Posterior vena cava (tissue), 2 donors: ENCODE measurements at places on chromosomes 4 and X. TPM values are rescaled to one million over a fixed set of nuclear protein-coding genes. Genes with fewer than 3 reads are reported as not detected.

DNA sequence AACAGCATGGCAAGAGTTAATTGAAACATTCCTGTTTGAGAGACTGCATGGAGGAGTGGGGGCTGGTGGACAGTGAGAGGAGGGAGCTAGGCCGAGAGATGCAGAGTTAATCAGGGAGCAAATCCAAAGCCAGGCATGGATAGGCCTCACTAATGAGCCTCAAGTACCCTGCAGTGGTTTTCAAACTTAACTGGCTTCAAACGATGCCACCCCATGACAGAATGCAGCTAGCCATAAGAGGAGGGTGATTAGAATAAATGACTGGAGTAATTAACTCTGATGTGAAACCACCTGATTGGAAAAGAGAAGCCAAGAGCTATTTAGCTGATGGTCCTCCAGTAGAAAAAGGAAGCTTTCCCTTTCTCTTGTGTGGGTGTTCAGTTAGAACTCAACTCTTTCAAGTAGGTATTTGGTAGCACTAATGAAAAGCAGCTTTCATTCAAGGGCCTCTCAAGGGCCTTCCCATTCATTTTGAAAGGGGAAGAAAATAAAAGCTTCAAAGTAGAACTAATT is 215.4 kb upstream of the MAB21L2 start:
- DNase-seq: no peak

- DNase-seq: no peak
These were observed 7.2 kb upstream of the MAGIX start for GRCh38 chrX:49155243-49155899.

The MEPE gene
- total RNA-seq: not detected

The LDB2 gene
- 50.5 TPM for total RNA-seq

The GPC4 gene
- total RNA-seq: 17.3 TPM

- DNase-seq: no peak
These were observed 139.1 kb downstream of the MAB21L2 start for GRCh38 chr4:150720973-150721518.

GRCh38 chr4:94419956-94420355 is 31.8 kb upstream of the PDLIM5 start:
- no peak for DNase-seq

DNA sequence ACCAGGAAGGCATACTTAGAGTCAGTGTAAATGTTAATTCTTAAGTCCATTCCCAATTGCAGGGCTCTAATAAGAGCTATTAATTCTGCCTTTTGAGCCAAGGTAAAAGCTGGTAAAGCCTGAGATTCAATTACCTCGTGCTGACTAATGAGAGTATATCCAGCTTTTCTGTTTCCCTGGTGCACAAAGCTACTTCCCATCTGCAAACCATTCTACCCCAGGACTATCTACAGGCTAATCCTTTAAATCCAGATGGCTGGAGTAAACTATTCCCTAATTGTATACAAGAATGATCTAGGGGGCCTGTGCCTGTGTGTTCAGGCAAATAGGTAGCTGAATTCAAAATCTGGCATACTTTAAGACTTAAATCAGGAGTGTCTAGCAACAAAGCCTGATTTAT is 365.0 kb downstream of the GPM6A start:
- no peak for DNase-seq

The NPNT gene
- total RNA-seq: 106 TPM

- DNase-seq: no peak
These were observed 9.1 kb upstream of the VCX3B start for GRCh38 chrX:8455557-8455956.

The MSANTD1 gene
- total RNA-seq: 1.1 TPM
